ENCODE measurements at places on chromosomes 6 and 20.
A peak's percentile ranks its signal among the peaks of the same experiment; 100 is the strongest.

DNA sequence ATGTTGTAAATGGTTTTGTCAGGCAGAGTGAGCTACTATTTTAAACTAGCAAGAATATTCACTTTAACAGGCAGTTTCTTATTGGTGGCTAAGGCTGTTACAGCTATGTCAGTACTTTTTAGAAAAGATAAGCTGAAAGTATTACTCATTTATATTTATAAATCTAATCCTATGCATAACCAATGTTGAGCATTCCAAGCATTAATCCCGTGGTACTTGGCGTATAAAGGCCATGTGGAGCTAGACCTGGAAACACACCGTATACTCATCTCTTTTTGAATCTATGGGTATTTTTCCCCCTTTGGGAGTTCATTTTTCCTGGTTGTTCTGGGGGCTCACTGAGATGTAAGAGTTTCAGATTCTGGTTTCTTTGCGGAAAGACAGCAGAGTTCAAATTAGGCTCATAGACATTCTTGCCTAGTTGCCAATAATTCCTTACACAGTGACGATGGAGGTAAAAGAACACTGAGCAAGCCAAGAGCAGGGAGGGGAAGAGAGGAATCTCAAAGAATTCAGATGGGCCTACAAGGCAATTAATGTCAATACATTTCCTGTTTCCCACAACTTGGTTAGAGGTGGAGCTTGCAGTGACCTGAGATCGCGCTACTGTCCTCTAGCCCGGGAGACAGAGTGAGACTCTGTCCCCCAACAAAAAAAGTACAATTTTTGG, 211.5 kb downstream of the SOX4 start:
- DNase-seq = no peak

DNA sequence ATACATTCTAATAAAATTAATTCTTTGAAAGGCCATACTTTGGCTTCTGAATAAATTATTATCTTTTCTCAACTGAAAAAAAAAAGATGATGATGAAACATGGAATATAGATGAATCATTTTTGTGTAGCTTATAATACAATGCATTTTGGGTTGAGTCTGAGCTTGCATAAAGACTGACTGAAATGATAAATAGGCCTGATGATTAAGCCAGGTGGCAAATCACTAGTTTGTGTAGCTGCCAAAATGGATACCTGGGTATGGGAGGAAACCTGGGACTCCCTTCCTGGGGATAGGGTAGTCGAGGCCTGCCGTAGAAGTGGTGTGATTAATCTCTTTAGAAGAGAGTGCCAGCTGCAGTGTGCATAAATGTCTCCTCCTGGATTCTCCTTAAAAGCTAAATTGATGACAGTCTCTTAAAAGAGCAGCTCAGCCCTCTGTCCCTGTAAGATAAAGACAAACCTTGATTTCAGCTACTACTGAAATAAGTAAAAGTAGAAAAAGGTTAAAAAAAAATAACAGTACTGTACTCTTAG, 275.1 kb downstream of the GRIK2 start:
- peak; percentile 85 for DNase-seq

- no peak for DNase-seq
These were observed 22.2 kb downstream of the C20orf203 start for GRCh38 chr20:32651537-32651936.

DNA sequence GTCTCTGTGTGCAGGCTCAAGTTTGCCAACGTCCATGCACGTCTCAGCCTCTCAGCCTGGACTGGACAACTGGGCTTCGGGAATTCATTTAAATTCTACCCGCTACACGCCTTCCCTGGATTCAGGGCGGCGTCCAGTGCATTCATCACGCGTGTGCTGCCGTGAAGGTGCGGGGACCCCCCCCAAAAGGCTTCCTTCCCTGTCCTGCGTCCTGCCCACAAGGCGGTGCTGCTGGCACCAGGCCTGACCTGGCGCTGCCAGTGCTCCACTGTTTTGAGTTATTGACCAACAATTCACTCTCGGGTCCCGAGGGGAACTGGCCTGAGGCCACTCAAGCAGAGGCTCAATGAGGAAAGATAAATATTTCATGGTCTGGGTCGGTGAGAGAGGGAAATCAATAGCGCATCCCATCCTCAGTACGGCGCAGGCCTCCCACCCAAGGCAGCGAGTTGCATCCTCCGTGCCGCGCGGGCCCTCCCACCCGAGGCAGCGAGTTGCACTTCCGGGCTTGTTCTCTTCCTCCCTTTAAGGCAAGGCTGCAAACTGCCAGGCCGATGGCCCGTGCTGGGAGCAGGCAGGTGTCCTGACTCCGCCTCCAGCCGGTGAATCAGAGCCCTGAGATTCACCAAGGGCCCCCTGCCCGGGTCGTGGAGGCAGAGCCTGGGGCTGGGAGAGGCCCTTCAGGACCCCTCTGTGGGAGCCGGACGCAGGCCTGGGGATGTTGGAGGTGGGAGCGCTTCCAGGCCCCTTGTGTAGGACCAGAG, 22.8 kb upstream of the BHLHE23 start:
- DNase-seq = no peak

GRCh38 chr6:110509617-110510241, 33.3 kb upstream of the SLC22A16 start:
- no peak for DNase-seq

- no peak for DNase-seq
These were observed 38.8 kb downstream of the SLC22A1 start for GRCh38 chr6:160160450-160160849.

- no peak for DNase-seq
These were observed 31.6 kb downstream of the GJA10 start for GRCh38 chr6:89925826-89926225.

DNA sequence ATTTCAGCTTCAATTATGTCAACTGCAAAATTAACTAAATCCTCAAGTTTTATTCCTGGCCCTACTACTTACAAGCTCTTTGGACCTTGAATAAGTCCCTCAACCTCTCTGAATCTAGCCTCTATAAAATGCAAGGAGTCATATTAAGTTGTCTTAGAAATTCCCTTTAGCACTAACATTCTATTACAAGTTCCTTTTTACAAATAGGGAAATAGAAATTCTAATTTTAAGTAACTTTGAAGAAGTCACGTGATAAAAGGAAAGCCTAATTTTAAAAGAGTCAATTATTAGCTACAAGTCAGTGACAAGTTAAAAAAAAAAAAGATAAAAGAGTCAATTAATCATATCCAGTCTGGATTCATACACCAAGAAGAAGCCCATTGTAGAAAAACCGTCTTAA, 24.6 kb upstream of the GTF3C6 start:
- no peak for DNase-seq

- DNase-seq = no peak
These were observed 584.2 kb downstream of the BCKDHB start for GRCh38 chr6:80690551-80691131.

DNA sequence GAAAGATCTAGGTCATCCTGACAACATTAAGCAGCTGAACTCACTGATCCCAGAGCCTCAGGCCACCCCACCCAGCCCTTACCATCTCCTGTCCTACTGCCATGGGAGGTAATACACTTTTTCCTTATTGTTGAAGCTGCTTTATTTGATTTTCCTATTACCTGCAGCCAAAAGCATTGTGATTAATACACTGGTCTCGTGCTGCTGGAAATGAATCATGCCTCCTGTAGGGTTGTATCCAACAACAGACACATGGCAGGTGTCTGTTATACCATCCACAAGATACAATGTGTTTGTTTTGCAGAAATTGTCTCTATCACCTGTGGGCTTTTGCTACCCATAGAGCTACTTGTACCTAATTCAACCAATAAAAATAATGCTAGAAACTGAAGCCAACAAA, 34.2 kb downstream of the MYLIP start:
- no peak for DNase-seq

- no peak for DNase-seq
These were observed 190.1 kb downstream of the CDH4 start for GRCh38 chr20:61442075-61442670.

GRCh38 chr6:137233911-137234863, 15.0 kb upstream of the IFNGR1 start:
- DNase-seq = no peak

DNA sequence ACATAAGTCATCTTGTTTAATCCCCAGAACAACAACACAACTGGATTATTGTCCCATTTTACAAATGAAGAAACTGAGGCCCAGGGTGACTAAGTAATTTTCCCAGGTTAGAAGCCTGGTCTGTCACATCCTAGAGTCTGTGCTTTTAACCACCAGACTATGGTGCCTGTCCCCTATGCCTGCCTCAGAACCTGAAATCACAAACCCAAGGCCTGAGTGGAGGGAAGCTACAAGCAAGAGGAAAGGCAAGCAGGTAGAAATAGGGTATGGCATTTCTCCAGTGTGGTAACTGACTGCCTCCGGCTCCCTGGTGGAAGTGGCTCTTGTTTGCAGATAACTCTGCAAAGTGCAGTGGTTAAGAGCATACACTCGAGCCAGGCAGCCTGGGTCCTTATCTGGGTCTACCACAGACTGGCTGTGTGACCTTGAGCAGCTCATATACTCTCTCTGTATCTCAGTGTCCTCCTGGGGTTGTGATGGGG, 2.5 kb downstream of the TMEM63B start:
- DNase-seq = no peak

DNA sequence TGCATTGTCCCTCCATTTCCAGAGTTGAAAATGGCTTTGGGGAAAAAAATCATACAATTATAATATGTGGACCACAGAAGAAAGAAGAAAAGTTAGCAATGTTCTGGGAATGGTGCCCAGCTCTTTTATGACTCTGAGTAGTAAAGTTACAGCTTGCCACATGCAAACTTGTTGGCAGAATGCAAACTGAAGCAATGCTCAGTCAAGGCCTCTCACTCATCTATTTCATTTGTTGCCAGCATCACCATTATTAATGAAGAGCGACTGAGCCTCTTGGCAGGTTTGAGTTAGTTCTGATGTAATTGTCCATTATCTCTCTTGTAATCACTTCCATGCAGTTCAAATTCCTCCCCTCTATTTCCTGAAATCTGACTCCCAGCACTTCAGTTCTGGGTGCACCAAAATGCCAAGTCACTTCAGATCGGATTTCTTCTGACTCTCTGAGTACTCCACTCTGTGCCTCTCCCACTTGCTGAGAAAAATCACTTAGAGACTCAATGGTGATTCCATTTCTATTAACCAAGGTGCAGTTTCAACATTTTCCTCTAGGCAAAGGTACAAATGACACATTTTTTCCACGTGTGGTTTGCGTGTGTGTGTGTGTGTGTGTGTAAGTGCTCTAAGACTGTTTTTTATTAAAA, 154.4 kb upstream of the STMND1 start:
- DNase-seq = peak; percentile 82

GRCh38 chr20:34220561-34220960, 20.7 kb upstream of the ASIP start:
- DNase-seq = no peak

DNA sequence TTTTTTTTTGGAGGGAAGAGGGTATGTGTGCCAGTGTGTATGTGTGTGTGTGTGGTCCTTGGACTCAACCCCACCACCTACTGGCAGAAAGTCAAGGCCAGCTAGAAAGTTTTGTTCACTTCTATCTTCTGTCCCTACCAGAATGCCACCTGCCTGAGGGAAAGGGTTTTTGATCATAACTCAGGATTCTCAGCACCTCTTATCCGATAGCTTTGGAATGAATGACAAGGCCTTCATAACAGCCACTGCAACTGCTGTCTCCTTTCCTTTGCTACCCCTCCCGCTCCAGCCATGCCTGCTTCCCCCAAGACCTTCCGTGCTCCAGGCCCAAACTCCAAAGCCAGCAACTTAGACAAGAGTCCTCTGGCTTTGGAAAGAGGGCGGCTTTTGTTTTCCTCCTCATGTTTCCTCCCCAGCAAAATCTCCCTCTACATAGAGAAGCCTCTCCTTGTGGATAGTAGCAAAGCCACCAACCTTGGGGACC, 18.7 kb downstream of the BTN3A1 start:
- DNase-seq = no peak

DNA sequence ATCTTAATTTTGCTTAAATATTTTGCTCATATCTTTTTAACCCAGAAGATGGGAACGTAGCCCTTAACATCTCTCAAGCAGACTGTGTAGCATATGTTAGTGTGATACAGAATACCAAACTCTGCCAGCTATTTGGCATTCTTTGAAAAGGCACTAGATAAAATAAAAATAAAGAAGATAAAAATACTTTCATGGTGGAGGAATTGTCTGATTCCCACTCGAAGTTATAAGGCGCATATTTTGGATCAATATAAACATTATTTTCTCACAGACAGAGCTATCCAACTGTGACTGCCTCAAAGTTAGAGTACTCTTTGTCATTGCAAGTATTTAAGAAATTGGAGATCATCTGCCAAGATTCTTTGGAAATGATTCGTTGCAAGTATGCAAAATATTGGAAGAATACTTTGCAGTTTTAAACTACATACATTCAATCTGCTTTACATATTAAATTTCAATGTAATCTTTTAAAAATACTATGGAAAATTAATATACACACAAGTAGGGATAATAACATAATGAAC, 10.8 kb upstream of the EEF1E1 start:
- no peak for DNase-seq

- no peak for DNase-seq
These were observed 1.4 kb downstream of the FBXL4 start for GRCh38 chr6:98946266-98946878.

DNA sequence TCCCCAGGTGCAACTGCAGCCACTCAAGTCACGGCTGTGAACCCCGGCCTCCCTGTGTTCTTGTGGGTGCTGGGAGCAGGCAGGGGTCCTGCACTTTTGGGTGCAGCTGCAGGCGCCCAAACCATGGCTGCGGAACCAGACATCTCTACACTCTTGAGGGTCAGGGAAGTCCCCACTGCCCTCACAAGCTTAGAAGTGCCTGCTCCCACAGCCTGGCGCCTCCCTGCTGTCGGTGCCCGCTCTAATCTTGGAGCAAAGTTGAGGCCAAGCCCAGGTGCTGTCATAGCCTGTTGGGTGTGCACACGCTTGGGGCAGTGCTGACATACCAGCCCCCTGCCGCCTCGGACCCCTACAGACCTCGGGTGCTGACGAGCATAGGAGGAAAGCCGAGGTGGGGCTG, 6.2 kb downstream of the DEFB132 start:
- DNase-seq = no peak

DNA sequence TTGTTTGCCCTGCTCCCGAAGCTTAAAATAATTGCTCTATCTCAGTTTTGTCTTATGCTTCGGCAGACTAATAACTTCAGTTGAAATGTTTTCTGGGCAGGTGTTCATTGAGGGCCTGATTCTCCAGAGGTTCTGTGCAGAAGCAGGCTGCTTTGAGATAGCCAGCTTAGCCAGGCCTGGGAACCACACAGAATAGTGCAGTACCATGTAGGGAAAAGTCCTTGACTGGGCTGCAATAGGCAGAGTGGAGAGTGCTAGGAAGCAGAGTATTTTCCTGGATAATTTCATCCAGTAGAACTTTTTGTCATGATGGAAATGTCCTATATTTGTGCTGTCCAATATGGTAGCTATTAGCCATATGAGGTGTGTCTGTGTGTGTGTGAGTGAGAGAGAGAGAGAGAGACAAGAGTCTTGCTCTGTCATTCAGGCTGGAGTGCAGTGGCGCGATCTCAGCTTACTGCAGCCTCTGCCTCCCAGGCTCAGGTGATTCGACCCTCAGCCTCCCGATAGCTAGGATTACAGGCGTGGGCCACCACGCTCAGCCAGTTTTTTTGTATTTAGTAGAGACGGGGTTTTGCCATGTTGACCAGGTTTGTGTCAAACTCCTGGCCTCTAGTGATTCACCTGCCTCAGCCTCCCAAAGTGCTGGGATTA, 15.9 kb downstream of the TOP1 start:
- no peak for DNase-seq
